ENCODE measurements at places on chromosomes 16 and 17. TPM values are rescaled to one million over a fixed set of nuclear protein-coding genes. Genes with fewer than 3 reads are reported as not detected.

The GRAP gene
- not detected for total RNA-seq

The HSD11B2 gene
- total RNA-seq: not detected

The ENPP7 gene
- not detected for total RNA-seq

The CDRT15L2 gene
- total RNA-seq: not detected

The SLC6A2 gene
- total RNA-seq: not detected

- DNase-seq: no peak
Observed at GRCh38 chr16:89031715-89032659, 55.0 kb upstream of the CBFA2T3 start.

DNA sequence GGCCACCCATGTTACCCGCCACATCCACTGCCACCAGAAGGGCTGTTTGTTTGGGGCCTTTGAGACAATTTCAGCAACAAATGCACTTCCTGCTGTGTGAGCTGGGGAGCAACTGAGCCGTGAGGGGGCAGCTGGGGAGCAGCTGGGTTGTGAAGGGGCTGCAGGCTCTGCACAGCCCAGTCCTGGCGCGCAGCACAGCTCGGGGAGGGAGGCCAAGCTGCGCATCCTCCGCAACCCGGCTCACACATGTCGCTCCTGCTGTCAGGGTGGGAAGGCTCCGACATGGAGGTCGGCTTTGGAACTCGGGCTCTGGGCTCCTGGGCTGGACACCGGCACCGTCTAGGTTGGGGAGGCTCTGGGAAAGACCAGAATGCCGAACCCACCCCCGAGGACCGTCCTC lies 53.6 kb downstream of the CBFA2T3 start:
- no peak for DNase-seq

GRCh38 chr16:11384956-11385586 lies 39.8 kb downstream of the RMI2 start:
- no peak for DNase-seq

- DNase-seq: no peak
Observed at GRCh38 chr16:69237296-69237695, 50.3 kb downstream of the SNTB2 start.

DNA sequence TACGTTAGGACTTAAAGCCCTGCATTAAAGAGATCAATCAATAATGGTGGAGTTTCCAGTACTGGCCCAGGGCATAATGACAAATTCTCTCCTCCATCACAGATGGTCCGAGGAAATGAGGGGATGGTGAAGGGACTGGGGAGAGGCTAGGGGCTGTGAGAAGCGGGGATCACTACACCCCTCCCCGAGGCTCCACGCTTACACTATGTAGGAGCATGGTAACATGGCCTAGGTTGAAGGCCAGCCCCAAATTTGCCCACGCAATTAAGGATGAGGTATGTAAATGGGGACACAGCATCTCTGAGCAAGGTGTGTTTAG lies 8.0 kb upstream of the AKTIP start:
- no peak for DNase-seq

DNA sequence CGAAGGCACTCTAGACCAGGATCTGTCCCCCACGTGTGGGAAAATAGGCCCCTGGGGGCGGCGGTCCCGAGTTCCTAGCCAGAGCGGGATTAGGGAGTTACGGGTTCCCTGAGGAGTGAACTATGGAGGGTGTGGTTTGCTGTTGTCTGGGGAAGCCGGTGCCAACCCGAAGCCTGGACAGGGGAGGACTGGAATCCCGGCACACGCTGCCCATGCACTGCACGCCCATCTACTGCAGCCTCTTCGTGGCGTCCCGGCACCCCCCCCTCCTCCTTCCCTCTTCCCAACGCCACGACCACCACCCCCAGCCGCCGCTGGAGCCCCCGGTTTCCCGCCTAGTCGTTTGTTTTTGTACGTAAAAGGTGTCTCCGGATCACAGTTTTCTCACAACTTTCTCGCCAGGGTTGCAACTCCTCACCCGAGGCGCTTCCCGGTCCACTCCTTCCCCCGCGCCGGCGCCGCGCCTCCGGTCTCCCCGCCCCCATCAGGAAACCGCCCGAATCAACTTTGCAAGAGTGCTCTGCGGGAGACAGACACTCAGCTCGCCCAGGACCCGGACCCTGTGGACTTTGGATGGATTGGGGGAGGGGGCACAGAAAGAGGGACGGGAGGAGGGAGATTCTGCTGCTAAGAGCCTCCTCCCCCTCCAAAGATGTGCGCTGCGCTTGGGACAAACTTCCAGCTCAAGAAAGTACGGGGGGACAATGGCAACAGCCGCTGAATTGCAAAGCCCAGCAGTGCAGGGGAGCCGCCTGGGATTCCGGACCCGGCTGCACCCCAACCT lies 1.4 kb upstream of the LHX1 start:
- DNase-seq: no peak
